ENCODE measurements at places on chromosomes 16 and 17.

GRCh38 chr17:79939755-79940458, 95.8 kb downstream of the TBC1D16 start:
- DNase-seq, result peak; percentile 43

DNA sequence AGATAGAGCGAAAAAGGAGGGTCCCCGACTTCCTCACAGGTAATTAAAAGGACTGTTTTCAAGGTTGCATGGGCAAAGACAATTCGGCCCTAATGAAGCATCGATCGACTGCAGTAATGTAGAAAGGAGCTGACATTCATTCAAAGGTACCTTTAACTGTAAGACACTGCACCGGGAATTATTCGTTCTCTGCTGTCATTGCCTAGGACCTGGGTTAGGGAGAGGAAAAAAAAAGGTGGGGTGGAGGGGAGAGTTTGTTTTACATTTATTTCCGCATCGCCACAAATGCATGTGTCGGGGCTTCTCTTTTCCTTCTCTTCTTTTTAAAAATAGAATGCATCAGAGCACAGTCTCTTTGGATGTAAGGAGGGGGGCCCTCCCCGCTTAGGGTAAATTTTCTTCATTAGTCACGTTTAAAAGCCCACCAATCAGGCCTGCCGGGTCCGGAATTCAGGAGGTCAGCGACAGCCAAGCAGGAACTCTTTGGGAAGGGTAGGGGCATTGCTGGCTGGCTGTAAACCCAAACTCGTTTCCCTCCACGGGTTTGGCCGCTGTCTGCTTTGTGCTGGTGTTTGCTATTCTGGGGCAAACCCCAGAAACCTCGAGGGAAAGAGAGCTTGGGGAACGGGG, 496.2 kb upstream of the ZFHX3 start:
- no peak for DNase-seq

- DNase-seq, result no peak
These were observed 347.3 kb upstream of the CDH11 start for GRCh38 chr16:65469116-65469515.

- DNase-seq, result no peak
These were observed 9.5 kb upstream of the ADAM11 start for GRCh38 chr17:44749076-44749979.

DNA sequence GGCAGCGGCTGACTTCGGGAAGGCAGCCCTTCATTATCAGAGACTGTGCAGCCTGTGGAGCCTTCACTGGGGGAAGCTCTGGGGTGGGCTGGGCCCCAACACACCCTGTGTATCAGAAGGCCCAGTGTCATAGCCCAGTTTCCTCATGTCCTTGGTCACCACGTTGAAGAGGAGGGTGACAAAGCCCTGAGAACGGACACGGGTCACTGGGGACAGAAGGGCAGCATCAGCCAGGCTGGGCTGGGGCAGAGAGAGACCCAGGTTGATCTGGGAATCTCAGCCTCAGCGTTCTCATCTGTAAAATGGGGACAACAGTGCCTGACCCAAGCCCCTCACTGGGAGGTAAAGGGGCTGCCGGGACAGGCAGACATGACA, 19.3 kb downstream of the B9D1 start:
- DNase-seq, result peak; percentile 44
